ENCODE measurements at places on chromosomes 11 and 22. TPM values are rescaled to one million over a fixed set of nuclear protein-coding genes. Genes with fewer than 3 reads are reported as not detected.

Gene POLR2L
- 78.9 TPM for total RNA-seq

DNA sequence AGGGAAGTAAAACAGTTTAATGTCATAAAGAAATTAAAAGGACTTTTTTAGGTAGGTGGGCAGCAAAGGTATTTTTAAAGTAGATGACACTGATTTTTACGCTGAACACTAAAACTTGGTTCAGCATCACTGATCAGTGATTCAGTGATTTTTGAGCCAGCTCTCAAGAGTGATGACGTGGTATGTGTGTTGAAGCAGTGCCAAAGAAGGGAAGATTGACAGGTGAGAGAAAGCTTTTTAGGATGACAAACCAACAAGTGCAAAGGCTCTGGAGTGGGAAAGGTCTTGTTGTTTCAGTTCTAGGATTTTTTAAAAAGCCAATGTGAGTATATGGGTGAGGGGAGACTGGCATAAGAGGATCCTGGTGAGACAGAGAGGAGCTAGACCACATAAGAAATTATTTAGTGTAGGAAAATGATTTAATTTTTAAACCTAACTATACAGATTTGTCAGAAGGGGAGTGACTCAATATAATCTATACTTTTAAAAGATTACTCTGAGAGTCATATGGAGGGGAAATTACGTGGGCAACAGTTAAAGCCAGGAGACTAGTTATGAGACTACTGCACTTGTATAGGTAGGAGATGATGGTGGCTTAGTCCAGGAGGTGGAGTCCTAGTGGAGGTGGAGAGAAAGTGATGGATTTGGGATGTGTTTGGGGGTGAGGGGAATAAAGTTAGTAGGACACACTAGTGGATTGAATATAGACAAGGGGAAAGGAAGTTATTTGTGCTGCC is 17.6 kb upstream of the CALCB start:
- peaks cover 10% of the 10 kb centered on the region for H3K27me3 ChIP-seq
- no peaks in the 10 kb centered on the region for H3K36me3 ChIP-seq
- no peak for DNase-seq
- H3K4me3 ChIP-seq: no peak overlapping the region

- peak overlapping the region; percentile 62 for H3K4me3 ChIP-seq
- no peak for DNase-seq
- H3K27me3 ChIP-seq: no peaks in the 10 kb centered on the region
- H3K36me3 ChIP-seq: peaks cover 38% of the 10 kb centered on the region
- peak overlapping the region; percentile 79 for H3K27ac ChIP-seq
- peaks cover 22% of the 10 kb centered on the region for H3K4me1 ChIP-seq
Observed at GRCh38 chr11:94472916-94473799, 20.5 kb downstream of the MRE11 start.

DNA sequence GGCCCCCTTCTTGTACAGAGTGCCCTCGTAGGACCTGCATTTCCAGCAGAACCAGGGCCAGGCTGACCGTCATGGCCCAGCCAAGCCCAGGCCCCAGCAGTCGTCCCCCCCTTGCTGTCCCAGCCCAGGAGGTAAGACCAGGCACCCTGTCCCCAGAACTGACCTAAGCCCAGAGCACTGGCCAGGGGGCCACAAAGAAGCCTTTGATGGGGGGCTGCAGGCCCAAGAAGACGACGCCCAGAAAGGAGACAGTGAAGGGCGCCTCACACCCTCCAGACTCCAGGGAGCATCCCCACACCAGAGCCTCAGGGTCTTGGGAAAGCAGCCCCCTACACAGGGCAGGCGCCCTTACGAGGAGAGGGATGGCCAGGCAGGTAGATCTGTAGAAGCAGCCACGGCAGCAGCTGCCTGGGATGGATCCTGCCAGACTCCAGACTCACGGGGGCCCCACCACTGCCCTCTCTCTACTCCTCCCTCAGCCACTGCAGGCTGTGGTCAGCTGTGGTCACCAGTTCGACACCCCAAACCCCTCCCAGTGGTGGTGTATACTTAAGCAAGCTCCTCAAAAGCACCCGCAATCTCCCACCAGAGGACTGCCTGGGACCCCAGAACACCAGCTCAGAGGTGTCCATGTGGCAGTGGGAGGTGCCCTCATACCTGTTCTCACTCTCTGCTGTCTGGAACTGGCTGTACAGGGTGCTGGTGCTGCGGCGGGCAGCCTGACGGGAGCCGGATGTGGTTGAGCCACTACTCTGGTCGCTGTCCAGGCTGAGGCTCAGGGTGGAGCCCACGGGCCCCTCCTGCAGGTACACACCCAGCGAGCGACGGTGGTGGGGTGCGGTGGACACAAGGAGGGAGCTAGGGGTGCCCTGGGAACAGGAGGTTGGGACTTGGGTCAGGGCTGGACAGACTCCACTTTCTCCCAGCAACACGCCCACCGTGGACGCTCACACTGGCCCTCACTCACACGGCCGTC is 27.0 kb downstream of the SBF1 start:
- H3K4me1 ChIP-seq: peaks cover 23% of the 10 kb centered on the region
- H3K27ac ChIP-seq: no peak overlapping the region
- DNase-seq: no peak
- no peaks in the 10 kb centered on the region for H3K27me3 ChIP-seq
- peaks cover 12% of the 10 kb centered on the region for H3K36me3 ChIP-seq

GRCh38 chr11:2583605-2583958 is 116.2 kb downstream of the KCNQ1OT1 start:
- no peak overlapping the region for H3K4me3 ChIP-seq
- H3K4me1 ChIP-seq: no peaks in the 10 kb centered on the region
- H3K27ac ChIP-seq: no peak overlapping the region
- H3K36me3 ChIP-seq: no peaks in the 10 kb centered on the region

Gene RIMBP3B
- total RNA-seq: 0.89 TPM

Gene DCHS1
- total RNA-seq: 2.5 TPM

Gene CD3G
- total RNA-seq: 199 TPM

- no peak overlapping the region for H3K4me3 ChIP-seq
- peaks cover 4% of the 10 kb centered on the region for H3K27me3 ChIP-seq
- no peaks in the 10 kb centered on the region for H3K36me3 ChIP-seq
Observed at GRCh38 chr11:68145120-68145866, 24.1 kb upstream of the CHKA start.

Gene DRD4
- total RNA-seq: 0.51 TPM

DNA sequence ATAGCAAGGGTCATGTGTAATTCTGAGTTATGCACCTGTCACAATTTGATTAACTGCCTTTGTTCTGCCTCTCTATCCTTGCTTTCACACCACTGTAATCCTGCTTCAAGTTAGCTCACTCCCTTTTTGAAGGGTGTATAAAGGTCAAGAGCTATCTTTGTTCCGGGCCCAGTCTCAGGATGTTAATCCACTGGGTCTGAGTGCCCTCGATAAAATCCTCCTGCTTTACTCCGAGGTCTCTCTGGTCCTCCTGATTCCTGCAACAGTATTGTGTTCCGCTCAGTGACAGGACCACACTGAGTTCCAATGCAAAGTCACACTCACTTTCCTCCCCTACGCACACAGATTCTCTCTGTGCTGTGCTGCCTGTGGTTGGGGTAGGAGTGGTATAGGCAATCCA is 186.5 kb downstream of the DYNC2H1 start:
- H3K27me3 ChIP-seq: no peaks in the 10 kb centered on the region
- no peak overlapping the region for H3K4me3 ChIP-seq
- H3K4me1 ChIP-seq: no peaks in the 10 kb centered on the region
- DNase-seq: no peak

- H3K4me1 ChIP-seq: peaks cover 2% of the 10 kb centered on the region
- DNase-seq: no peak
- H3K36me3 ChIP-seq: no peaks in the 10 kb centered on the region
- no peak overlapping the region for H3K27ac ChIP-seq
Observed at GRCh38 chr22:47533961-47534803, 771.7 kb downstream of the TBC1D22A start.

- no peak for DNase-seq
- H3K4me1 ChIP-seq: no peaks in the 10 kb centered on the region
- peaks cover 30% of the 10 kb centered on the region for H3K36me3 ChIP-seq
- no peak overlapping the region for H3K4me3 ChIP-seq
- no peak overlapping the region for H3K27ac ChIP-seq
- no peaks in the 10 kb centered on the region for H3K27me3 ChIP-seq
Observed at GRCh38 chr11:18352581-18352980, 30.2 kb downstream of the GTF2H1 start.
